Smooth muscle cell of the coronary artery (primary cell): ENCODE measurements at places on chromosomes 2 and 18. TPM values are rescaled to one million over a fixed set of nuclear protein-coding genes. Genes with fewer than 3 reads are reported as not detected.

The TMEM214 gene
- 25.3 and 33.9 TPM in 2 replicates for total RNA-seq

The APOB gene
- total RNA-seq, result not detected in 2 replicates

The GKN1 gene
- total RNA-seq, result not detected in 2 replicates

The IL36RN gene
- total RNA-seq, result not detected in 2 replicates

The TNFRSF11A gene
- total RNA-seq, result under 0.01 and 0.68 TPM in 2 replicates

The SDC1 gene
- 9.6 and 15.2 TPM in 2 replicates for total RNA-seq

The MC2R gene
- not detected in 2 replicates for total RNA-seq

The CTLA4 gene
- total RNA-seq, result not detected in 2 replicates

The DES gene
- 0.15 and 11.8 TPM in 2 replicates for total RNA-seq

The ALPG gene
- total RNA-seq, result not detected in 2 replicates

The MOGAT1 gene
- total RNA-seq, result not detected in 2 replicates

The CFC1 gene
- total RNA-seq, result not detected in 2 replicates
